GM23338 (cell line): ENCODE measurements at places on chromosomes 1 and 21. TPM values are rescaled to one million over a fixed set of nuclear protein-coding genes. Genes with fewer than 3 reads are reported as not detected.

The PMVK gene
- total RNA-seq = 8.1 and 11.2 TPM in 2 replicates

The PCBP3 gene
- total RNA-seq = 7.8 and 9.1 TPM in 2 replicates

The MROH9 gene
- total RNA-seq = not detected in 2 replicates

The SDHC gene
- 84.4 and 126 TPM in 2 replicates for total RNA-seq

The SEMA6C gene
- total RNA-seq = 12.3 and 24.4 TPM in 2 replicates

The CYP4X1 gene
- 2.2 and 3.6 TPM in 2 replicates for total RNA-seq

- no peak for DNase-seq
Observed at GRCh38 chr1:107920561-107920960, 44.4 kb downstream of the VAV3 start.

DNA sequence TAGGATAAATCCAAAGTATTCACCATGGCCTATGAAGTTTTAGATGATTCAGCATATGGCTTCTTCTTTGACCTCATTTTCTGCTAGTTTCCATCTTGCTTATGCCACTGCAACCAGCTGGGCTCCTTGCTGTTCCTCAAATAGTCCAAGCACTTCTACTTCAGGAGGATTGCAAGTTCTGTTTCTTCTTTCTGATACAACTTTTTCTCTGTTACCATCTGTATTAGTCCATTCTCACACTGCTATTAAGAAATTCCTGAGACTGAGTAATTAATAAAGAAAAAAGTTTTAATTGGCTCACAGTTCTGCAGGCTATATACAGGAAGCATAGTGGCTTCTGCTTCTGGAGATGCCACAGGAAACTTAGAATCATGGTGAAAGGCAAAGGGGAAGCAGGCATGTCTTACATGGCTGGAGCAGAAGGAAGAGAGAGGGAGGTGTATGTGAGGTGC lies 20.3 kb downstream of the PTGS2 start:
- no peak for DNase-seq

- DNase-seq = peak; percentile 55
Observed at GRCh38 chr1:180228648-180229482, 1.2 kb upstream of the LHX4 start.

GRCh38 chr1:17315542-17316130 lies 7.6 kb downstream of the PADI4 start:
- peak; percentile 46 for DNase-seq

DNA sequence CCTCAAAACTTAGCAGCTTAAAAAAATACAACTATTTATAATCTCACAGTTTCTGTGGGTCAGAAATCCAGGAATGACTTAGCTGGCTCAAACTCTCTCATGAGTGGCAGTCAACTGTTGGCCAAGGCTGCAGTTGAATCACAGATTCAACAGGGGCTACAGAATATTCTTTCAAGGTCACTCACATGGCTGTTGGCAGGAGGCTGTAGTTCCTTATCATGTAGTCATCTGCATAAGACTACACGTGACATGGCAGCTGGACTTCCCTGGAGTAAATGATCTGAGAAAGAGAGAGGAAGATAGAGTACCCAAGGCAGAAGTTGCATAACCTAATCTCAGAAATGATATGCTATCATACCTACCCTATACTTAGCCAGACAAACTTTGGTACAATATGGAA lies 75.2 kb upstream of the TSPAN2 start:
- no peak for DNase-seq

GRCh38 chr1:230509281-230509977 lies 83.3 kb upstream of the PGBD5 start:
- no peak for DNase-seq

DNA sequence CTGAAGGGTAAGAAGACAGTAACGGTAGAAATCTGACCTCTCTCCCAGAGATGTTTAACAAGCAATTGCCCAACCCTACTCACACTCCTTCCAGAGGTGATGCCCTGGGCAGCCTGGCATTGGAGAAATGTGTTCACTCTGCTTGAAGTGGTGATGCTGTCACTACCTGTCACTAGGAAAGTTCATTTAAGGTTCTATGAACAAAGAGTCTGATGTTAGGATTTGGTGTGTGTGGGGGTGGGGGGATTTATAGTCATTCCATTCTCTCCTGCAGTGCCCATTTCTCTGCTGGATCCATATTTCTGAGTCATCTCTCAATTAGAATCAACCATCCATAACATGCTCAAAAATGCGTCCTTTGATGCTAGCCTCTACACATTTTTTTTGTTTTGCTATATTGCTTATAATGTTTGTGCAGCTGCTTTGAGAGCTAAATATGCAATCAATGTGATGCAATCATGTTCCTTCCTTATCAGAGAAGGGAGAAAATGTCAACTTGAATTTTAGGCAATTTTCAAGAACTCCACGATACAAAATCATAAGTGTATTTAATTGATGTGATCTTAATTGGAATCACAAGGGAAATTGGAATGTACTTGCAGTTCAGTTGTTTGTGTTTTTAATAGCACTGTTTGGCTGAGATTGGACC lies 173.9 kb downstream of the DUSP10 start:
- DNase-seq = no peak

- no peak for DNase-seq
Observed at GRCh38 chr21:25313829-25314228, 293.5 kb downstream of the MRPL39 start.

GRCh38 chr1:116915086-116915661 lies 5.5 kb downstream of the PTGFRN start:
- DNase-seq = no peak

DNA sequence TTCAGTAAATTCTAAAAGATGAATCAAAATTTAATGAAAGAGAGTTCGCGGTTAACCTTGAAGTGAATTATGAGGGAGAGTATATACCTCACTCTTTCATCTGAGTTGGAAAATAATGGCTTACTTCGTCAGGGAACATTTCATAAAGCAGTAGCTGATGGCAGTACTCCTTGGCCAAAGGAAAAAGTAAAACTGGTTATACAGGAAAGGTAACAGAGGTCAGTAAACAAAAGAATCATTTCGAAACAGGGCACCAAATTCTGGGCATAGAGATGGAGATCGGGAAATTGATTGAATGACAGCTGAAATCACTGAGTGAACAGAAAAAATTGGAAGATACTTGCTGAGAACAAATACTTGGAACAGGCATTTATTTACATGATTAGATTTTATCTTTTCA lies 199.0 kb downstream of the OLFM3 start:
- DNase-seq = peak; percentile 23

- no peak for DNase-seq
Observed at GRCh38 chr1:67433837-67434236, 3.6 kb upstream of the SERBP1 start.

DNA sequence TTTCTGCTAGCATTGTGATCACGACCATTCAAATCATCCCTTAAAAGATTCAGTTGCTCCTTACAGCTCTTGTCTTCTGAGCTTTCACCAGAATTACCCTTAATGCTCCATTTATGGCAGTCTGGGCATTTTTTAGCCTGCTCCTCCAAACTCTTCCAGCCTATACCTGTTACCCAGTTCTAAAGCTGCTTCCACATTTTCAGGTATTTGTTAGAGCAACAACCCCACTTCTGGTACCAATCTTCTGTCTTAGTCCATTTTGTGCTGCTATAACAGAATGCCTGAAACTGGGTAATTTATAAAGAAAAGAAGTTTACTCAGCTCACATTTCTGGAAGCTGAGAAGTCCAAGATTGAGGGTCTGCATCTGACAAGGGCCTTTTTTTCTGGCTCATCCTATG lies 17.2 kb downstream of the MYBPH start:
- no peak for DNase-seq

DNA sequence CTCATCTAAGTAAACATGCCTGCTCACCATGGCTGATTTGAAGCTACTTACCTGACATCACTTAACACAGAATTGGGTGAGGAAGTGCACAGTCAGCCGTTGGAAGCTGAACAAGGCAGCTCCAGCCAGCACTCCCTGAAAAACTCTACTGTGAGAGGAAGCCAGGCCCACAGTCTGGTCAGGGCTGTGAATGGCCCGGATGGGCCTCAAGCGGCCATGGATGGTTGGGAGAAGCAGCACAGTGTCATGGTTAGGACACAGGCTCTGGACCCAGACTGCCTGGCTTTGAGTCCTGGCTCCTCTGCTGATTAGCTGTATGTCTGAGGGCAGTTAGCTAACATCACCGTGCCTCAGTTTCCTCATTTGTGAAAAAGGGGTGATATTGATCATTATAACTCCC lies 267.8 kb downstream of the GRIK3 start:
- no peak for DNase-seq

- no peak for DNase-seq
Observed at GRCh38 chr1:229011022-229011421, 259.9 kb upstream of the RAB4A start.
